ENCODE measurements at places on chromosomes 3 and 15. TPM values are rescaled to one million over a fixed set of nuclear protein-coding genes. Genes with fewer than 3 reads are reported as not detected.

DHX36 gene
- polyA plus RNA-seq, result 45.2 TPM

TIMP4 gene
- 2.2 TPM for polyA plus RNA-seq

LRRC2 gene
- 5.2 TPM for polyA plus RNA-seq

NMNAT3 gene
- polyA plus RNA-seq, result 5.2 TPM

CASR gene
- not detected for polyA plus RNA-seq

DNA sequence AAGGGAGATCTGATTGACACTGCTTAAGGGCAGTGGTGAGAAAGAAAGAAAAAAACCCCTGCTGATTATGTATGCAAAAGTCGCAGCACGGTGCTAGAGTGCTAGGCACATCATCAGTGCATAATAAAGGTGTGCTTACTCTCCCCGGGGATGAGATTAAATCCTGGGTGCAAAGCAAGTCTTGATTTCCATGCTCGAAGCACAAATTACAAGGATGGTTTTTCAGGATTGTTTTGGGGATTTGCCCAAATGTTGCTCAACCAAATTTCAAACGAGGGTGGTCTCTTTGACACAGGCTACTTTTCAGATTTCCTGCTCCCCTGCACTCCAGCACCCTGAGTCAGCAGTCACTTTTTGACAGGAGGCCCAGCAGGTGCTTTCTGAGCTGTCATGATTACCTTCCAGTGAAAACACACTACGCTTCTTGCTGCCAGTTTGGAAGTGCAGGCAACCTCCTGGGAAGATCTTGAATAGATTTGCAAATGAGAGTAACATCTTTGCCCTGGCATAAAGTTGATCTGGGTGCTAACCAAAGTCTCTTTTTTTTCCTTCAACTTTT lies 167.5 kb upstream of the TRIM42 start:
- DNase-seq, result no peak

DNA sequence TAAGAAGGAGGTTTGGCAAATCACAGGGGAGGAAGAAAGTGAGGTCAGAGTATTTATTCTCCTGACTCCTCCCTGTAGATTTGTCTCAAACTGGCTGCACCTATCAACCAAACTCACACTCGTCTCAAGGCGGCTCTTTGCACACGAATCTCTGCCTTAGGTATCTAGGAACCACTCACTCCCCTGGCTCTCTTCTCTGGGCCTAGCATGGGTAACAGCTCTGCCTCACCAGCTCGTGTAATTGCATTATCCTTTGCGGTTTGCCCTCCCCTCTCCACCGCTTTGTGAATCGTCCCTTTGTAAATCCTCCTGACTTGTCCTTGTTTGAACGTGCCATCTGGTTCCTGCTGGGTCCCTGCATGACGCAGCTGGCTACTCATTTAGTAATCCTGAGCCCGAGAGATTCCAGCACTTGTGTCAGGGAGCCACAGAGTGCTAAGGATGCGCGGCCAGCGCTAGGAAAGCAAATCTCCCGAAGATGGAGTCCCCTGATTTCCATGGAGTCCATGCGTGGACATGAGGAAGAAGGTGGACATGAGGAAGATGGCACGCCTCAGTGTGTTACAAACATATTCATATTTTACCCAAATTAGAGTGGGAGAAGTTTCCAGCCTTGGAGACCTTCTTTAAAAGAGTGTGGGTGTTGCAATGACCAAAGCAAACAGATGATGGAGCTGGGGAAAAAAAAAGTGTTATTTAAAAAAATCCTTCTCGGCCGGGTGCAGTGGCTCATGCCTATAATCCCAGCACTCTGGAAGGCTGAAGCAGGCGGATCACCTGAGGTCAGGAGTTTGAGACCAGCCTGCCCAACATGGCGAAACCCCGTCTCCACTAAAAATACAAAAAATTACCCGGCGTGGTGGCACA lies 26.7 kb downstream of the NRROS start:
- DNase-seq, result no peak

GRCh38 chr3:97713634-97714033 lies 50.9 kb upstream of the ARL6 start:
- DNase-seq, result no peak

GRCh38 chr15:83219026-83219425 lies 11.4 kb upstream of the HDGFL3 start:
- no peak for DNase-seq

- no peak for DNase-seq
Observed at GRCh38 chr3:129305592-129306091, 27.0 kb downstream of the HMCES start.

GRCh38 chr3:152298393-152299248 lies 29.9 kb downstream of the MBNL1 start:
- peak; percentile 74 for DNase-seq

DNA sequence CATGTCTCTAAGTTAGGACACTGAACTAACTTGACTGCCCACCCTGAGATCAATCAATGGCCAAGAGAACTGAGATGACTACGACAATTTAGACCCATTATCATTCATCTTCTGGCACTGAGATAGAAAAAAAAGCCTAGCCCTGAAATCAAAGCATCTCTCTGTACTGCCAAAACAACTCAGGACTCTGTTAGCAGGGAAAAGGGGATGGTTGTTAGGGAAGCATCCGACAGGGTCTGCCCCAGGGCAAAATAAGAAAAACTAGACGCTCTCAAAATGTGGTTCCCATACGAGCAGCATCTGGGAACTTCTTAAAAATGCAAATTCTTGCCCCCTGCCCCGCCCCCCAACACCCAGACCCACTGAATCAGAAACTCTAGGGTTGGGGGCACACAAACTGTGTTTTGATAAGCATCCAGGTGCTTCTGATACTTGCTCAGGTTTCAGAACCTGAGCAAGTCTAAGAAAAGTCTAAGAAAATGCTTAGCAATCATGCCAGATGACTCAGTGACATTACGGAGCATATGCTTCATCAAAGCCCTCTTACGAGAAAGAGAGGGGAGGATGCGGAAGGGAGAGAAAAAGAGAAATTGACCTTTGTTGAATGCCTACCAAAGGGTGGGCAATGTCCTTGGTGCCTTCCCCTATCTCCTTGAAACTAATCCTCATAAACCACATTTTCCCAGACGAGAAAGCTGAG lies 172.8 kb upstream of the HES1 start:
- DNase-seq, result no peak

GRCh38 chr3:63706321-63707085 lies 54.0 kb downstream of the SNTN start:
- no peak for DNase-seq

GRCh38 chr3:176490357-176490756 lies 706.9 kb downstream of the TBL1XR1 start:
- DNase-seq, result no peak

DNA sequence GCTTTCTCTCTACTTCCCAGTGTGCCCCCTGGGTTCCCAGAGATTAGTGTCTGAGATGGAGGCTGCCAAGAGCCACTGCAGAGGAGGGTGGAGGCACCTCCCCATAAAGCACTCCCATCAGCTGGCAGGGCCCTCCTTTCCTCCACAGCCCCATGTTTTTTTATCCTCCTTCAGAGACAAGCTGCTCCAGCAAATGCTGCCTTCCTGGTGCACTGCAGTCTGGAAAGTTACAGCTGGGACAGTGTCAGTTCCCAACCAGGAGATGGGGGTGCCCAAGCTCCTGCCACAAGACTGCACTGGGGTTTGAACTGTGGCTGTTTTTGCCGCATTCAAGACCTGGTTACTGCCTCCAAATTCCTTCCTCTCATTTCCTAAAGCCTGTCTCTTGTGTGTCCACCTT lies 206.1 kb downstream of the CADPS start:
- DNase-seq, result no peak

Measured in forelimb muscle (tissue), 1 donor.